ENCODE measurements at places on chromosomes 12 and 14.

DNA sequence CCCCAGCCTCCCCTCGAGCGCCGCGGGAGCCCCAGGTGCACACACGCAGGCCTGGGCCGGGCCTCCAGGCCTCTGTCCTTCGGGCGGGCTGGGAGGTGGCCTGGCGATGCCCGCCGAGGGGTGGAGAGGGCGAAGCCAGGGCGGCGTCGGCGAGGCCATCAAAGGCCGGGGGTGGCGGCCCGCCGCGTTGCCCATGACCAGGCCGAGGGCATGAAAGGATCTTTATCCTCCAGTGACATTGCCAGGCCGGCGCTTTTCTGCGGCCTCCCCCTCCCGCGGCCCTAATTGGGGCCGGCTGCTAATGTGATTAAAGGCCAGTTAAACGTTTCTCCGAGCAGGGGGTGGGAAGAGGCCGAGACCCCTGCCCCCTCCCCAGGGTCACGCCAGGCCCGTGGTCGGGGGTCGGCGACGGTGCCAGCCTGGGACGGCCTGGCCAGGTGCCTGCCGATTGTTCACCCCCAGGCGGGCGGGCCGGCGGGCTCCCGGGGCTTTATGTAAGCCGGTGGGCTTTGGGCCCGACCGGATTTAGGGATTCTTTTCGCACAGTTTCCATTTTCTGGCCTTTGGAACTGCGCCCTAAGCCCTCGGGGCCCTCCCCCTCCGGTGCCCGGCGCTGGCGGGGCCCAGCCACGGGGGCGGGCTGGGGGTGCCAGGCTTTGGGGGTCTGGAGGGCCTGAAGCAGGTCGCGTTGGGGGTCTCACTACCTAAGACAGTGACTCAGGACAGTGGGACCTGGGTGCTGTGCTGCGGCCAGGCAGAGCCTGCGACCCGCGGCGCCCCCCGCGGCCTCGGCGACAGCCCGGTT, 103.2 kb upstream of the DIO3 start:
- no peak for DNase-seq

DNA sequence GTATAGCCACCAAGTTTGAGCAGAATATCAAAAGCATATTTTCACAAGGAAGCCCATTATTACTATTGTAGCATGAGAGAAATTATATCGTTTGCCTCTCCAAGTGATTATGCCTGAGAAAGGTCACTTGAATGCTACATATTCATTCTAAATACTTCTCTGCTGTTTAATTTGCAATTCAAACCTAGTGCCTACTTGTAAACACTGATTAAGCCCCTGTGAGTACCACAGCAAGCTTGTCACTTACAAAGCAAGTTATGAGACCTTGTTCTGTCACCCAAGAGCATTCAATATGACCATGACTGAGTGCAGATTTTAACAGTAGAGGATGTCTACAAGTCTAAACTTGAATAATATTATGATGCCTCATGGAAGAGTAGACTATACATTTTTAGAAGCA, 124.7 kb upstream of the SSTR1 start:
- DNase-seq = no peak

DNA sequence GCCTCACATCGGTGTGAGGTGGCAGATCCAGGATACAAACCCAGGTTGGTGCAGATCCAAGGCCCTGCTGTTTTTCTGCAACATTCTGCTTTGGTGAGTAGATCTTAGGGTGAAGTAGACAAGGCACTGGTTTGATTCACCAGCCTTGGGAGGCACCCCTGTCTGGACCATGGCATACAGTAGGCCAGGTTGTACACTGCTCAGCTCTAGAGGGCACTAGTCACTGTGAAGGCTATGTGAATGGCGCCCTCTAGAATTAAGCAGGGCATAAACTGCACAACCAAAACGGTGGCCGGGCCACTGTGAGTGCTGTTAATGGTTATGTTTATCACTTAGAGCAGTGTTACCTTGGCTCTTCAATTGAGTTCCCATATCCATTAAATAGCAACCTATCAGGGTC, 280.6 kb upstream of the PWP1 start:
- DNase-seq = peak; percentile 67

DNA sequence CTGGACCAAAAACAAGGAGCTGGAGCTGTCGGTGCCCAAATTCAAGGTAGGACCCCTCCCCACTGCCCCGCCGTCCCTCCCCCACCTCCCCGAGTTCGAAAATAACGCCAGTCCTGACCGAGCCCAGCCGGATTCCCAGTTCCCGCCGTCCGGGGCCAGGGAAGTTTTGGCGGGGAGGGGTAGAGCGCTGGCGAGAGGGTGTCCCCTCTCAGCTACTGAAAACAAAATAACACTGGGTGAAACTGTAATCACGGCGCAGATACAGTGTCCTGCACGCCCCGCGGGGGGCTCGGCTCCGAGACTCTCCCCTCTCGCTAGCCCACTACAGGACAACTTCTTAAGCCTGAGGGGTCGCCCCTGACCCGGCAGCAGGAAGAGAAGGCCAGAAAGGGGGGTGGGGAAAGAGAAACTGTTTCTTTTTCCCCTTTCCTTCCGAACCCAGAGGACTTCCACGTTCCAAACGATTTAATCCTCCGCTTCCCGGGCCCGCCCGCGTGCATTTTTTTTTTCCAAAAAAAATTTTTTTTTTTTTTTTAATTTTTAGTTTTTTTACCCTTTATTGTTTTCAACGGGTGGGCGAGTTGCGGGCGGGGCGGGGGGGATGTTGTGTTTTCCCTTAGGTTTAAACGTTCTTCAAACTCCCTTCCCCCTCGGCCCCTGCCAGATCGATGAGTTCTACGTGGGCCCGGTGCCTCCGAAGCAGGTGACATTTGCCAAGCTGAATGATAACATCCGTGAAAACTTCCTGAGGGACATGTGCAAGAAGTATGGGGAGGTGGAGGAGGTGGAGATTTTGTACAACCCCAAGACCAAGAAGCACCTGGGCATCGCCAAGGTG, 1.6 kb downstream of the SETD1B start:
- no peak for DNase-seq

DNA sequence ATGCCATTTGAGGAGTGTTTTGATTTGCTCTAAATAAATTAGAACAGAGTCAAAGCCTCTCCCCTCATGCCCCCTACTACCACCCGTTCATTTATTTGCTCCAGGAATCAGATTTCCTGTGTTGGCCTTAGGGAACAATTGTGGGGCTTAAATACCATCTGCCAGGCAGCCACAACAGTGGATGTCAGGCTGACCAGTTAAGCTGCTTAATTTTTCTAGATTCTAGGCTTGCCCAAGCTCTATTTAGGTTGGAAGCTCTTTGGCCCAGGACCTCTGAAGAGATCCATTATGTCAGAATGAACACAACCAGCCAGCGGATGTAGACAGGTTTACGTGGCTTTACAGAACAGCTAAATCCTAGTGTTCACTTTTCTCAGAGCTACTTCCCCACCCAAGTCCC, 1.0 kb upstream of the TIMELESS start:
- no peak for DNase-seq

GRCh38 chr12:47223031-47223847, 143.5 kb upstream of the AMIGO2 start:
- peak; percentile 53 for DNase-seq

DNA sequence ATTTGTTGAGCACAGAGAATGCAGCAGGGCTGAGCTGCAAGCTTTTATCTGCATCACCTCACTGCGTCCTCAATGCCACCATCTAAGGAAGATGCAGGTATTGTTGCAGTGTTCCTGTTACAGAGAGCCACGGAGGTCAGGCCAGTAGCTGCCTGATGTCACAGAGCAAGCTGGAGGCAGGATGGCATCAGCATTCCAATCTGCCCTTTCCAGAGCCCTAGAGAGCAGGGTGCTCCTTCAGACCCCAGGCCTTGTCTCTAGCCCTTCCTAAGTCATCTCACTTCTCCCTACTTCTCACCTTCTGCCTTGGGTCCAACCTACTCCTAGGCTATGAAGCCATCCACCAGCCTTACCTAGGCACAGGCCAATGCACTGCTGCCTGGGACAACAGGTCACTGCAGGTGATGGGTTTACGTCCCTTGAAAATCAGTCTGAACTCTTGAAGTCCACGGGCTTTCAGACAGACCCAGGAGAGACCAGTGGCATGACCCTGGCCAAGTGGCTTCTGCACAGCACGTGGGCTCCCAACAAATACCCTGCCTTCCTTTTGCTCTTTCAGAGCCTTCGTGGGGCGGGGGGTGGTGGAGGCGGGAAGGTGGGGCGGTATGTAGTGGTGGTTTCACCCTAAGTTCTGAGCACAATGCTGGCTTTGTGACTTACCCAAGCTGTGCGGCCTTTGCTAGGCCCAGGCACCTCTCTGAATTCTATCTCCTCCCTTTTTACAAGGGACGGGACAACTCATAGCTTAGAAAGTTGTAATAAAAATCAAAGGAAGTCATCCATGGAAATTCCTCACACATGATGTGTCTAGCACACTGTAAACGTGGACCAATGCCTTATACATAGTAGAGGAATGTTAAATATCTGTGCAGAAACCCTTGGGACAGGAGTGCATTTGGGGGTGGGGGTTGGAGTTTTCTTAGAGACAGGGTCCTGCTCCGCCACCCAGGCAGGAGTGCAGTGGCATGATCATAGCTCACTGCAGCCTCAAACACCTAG, 136.0 kb downstream of the KSR2 start:
- DNase-seq = peak; percentile 85

DNA sequence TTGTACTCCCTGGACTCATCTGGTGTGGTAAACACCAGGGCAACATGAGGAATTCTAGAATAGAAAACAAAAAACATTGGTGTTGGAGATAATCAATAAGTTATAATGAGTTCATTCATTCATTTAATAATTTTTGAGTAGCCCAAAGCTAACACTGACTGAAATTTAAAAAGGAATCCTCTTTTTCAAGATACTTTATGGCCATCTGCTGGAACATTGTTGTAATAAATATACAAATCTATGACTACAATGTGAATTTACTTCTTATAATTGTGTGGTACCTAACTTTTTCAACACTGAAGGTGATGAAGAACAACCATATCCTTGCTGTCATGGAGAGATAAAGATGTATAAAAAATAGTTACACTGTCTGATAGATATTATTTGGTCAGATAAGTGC, 687.3 kb upstream of the MIS18BP1 start:
- DNase-seq = no peak

DNA sequence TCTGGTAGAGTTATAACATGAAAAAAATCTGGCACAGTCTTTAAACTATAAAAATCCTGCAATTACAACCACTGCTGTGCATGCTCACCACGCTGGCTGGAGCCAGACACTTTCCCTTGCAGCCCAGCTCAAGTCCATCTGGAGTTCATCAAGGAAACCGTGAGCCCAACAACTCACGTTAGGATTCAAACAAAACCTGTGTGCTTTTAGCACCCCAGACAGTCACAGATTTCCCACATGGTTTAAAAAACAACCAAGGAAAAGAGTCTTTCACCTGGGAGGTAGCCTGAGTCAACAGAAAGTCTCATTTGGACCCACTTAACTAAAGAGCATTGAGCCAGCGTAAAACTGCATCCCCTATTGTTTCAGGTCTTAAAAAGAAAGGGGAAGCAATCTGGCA, 4.7 kb downstream of the LRIG3 start:
- DNase-seq = peak; percentile 66

DNA sequence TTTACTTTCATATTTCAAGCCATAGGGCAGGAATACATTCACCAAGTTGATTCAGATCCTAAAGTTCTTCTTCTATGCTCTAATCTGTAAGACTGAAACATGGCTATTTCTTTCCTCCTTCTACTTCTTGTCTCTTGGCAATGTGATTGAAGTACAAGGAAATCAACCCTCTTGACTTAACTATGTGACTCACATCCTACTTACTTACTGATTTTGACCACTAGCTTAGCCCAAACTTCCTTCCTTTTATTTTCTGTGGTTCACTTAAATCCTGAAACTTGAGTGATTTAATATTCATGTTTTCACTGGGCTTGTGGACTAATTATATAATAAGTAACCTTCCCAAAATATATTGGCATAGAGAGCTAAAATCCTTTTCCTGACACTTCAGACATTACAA, 111.2 kb upstream of the NOVA1 start:
- DNase-seq = no peak

DNA sequence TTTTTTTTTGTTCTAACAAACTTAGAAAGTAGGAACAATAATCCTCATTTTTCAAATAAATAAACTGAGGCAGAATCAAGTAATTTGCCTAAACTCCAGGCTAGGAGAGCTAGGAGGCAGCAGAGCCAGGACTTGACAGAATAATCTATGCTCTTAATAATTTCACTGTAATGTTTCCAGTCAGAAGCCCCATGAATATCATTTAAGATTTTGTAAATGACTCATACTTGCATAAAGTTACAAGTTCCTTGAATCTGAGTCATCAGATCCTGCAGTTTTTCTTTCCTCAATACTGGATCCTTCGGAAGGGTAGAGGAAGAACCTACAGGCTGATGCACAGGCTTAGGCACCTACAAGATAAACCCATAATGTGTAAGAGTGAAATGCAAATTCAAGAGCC, 29.0 kb downstream of the CAPRIN2 start:
- DNase-seq = peak; percentile 77

DNA sequence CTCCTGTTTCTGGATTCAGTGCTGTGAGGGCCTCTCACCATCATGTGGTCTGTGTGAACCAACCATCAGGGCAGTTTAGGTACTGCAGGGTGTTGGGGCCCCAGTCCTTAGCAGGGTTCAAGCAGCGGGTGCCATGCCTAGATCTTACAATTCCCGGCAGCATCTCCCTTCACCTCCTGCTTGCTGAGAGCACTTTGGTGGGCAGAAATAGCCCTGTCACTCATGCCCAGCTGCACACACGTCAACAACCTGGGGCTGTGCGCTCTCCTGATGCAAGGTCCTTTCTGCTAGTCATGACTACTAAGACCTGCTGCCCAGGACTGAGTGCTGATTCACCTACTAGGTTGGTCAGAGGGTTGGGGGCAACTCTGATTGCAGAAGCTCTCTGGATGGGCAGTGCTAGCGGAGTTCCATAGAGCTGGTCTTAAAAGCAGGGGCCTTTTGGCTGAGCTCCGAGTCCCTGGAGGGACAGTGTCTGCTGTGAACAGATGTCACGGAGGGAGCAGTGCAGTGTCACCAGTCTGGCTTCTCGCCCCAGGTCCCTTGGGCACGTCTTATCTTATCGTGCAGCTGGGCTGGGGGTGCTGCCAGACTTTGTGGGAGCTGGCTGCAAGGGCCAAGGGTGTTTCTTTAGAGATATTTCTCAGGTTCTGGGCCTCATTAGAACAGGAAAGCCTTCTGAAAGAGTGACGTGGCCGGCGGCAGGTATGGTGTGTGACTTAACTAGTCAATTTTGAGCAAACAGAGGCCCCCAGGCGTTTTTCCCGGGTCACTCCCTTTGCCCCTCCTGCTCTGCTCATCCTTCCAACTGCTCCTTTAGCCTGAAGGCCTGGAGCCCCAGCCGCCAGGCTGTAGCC, 71.8 kb downstream of the NINJ2 start:
- no peak for DNase-seq

DNA sequence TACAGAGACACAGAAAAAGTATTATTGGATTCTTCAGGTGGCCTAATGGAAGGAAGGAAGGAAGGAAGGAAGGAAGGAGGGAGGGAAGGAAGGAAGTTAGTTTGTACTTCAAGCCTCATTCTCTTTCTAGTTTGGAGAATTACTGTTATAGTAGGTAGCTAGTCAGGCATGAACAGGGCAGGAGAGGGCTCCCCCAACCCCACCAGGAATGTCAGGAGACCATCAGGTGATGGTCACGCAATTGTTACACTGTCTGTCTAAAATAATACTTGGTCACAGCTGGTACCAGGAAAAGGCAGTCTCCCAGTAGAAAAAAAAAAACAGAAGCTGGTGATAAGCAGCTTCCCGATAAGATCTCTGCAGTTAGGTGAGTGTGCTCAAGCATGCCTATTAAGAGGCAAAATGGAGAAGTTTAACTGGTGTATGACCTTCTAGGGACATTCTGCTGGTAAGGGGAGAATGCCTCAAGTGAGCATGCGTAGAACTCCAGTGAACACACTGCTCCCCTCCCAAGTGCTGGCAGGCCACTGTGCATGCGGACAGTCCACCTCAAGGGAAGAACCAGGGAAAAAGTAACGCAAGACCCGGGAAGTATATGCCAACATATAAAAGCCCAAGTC, 358.4 kb upstream of the SOX5 start:
- DNase-seq = no peak

GRCh38 chr12:132105467-132105866, 38.7 kb downstream of the DDX51 start:
- DNase-seq = no peak
